ENCODE measurements at places on chromosomes 16 and 17.

GRCh38 chr16:12339686-12340085, 363.2 kb downstream of the SNX29 start:
- no peak for DNase-seq

DNA sequence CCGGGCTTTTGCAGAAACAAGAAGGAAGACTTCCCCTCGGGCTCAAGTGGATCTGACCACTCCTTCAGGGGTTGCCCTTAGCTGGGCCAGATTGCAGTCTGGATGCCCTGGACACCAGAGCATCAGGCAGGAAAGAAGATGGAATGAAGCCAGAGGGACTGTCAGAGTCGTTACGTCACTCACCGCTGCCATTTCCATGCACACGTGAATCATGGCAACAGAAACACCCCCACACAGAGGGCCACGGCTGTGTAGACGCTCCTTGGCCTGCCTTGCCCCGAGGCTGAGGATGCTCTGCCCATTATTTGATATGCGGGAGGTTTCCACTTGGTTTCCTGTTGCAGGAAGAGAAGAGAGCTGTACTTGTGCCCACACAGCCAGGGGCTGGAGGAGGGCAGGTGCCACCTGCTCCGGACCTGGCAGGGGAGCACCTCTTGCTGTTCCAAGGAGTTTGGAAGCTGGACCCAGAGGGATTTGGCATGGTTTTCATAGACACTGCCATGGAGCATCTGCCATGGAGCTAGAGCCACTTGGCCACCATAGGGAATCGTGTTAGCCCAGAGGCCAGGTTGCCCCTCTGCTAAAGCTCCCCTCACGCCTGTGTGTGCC, 29.4 kb downstream of the RBFOX3 start:
- DNase-seq: no peak

DNA sequence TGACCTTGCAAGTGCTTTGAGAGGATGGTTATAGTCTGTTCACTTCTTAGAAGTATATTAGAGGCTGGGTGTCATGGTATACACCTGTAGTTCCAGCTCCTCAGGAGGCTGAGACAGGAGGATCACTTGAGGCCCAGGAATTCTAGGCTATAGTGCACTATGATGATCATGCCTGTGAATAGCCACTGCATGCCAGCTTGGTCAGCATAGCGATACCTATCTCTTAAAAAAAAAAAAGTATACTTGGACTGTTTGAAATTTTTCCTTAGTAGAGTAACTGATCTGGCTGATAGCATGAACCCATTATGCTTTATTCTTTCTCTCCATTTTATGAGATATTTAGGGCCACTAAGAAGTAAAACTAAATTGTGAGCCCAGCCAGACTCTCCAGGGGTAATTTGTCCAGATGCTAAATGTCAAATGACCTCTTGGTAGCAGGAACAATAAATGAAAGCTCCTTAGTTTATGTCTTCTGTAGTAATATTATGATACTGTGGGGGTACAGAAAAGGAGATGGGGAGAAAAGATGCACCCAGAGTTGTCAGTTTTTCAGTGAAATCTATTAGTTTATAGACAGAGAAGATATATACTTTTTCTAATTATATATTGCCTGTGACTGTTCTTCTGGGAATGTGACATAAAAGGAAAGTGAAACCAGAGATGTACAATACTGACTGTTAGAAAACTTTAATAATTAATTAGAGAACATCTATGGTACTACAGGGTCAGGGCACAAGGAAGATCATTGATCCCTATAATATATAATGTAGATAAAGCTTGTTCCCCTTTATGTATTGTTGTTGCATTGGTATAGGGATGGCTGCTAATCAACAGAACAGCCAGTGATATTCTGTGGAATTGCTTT, 335.3 kb upstream of the TBX2 start:
- no peak for DNase-seq

- DNase-seq: peak; percentile 94
These were observed 63.3 kb downstream of the TUBD1 start for GRCh38 chr17:59829217-59830006.

DNA sequence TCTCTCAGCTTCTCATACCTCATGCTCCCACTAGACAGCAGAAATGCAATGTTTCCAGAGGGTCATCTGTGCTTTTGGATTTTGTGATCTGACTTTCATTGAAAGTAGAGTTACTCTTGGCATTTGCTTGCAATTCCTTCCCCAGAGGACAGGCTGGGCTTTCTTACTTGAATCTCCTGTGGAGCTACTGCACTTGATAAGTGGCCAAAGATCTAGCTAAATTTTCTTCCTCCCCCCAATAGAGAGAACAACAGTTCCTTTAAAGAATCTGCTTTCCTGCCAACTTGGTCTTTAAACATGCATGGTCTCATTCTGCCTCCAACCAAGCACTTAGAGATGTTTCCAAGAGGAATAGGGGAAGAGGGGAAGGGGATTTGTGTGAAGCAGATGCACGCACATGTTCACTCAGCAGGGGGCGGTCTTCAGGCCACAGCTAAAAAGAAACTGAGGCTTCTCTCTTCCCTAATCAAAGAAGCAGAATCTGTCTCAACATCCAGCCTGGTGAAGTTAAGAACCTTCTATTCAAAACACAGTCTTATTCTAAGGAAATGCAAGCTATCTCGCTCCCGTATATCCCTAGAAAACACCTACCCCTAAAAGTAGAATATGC, 229.6 kb downstream of the ZFHX3 start:
- DNase-seq: no peak

DNA sequence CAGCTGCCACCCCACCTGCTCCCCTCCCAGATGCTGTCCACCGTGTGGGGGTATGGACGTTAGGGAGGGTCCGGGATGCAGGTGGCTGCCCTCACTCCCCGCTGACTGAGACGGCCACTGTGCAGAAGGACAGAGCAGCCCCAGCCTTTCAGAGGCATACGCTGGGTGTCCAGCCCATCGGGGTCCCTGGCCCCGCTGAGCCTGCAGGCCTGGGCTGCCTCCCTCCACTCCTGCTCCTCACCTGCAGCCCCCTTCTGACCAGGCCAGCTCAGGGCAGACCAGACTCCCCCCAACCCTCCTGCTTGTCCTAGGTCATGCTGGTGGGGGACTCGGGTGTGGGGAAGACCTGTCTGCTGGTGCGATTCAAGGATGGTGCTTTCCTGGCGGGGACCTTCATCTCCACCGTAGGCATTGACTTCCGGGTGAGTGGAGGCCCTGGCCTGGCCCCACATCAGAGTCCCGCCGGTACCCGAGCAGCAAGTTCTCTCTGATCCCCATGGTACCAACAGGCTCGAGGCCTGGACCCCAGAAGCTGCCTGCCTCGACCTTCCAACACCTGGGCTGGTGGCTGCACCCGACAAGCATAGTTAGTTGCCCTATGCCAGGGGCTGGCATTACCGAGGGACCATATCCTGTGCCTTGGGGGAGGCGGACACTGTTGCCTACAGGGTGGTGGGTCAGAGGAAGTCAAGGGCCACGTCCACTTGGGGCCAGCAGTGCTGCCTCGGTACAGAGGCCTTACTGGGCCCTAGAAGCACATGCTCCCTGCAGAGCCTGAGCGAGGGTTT, 1.4 kb downstream of the RAB26 start:
- DNase-seq: no peak

- no peak for DNase-seq
These were observed 4.4 kb downstream of the KIF19 start for GRCh38 chr17:74330446-74330845.

DNA sequence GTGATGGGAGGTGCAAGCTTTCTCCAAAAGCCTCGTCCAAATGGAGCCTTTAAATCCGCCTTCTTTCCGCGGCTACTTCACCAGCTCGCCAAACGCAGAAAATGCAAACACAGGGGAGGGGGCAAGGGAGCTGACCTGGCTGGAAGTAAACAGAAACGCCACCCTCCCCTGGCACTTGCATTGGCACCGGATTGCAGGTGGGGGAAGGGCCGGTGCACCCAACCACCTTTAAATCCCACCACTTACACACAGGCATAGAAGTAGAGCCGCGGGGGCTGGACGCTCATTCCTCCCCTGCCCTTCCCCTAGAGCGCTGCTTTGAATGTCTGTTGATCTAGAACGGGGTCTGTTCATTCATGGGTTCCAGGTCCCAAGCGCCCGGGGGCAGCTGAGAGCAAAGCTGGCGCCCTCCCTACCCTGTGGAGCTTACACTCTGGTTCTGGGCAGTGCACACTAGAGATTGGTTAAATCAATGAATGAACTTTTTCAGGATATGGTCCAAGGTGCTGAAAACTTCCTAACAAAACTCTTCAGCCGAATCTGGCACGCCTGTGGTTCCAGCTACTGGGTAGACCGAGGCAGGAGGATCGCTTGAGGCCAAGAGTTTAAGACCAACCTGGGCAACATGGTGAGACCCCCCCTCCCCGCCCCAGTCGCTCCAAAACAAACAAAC, 920 bp upstream of the ZCCHC14 start:
- no peak for DNase-seq

DNA sequence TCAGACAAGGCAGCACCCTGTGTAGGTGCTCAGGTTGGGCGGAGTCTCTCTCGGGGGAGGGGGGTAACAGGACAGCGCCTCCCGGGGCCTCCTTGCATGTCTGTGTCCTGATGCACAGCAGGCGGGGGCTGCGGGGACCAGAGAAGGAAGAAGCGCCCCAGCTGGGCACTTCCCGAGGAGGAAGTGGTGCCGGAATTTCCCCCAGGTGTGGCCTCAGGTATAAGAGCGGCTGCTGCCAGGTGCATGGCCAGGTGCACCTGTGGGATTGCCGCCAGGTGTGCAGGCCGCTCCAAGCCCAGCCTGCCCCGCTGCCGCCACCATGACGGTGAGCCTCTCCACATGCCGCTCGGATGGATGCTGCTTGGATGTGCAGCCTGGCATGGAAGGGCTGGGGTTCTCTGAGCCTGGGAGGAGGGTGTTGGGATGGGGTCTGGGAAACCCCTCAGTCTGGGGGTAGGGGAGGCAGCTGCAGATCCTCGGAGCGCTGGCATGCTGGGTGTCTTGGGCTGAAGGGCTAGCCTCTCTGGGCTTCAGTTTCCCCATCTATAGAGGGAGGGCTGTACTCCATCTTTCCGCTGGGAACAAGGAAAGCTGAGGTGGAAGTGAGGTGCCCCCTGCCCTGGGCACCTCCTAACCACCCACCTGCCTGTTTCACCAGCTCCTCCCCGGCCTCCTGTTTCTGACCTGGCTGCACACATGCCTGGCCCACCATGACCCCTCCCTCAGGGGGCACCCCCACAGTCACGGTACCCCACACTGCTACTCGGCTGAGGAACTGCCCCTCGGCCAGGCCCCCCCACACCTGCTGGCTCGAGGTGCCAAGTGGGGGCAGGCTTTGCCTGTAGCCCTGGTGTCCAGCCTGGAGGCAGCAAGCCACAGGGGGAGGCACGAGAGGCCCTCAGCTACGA, at the start of gene IL17C:
TSS of gene IL17C (plus strand) at position 250 of the 908 bp plus-strand sequence. CDS start at position 320, 70 bp downstream.
- DNase-seq: no peak
